Activated naive CD4-positive, alpha-beta T cell treated with anti-CD3 and anti-CD28 coated beads, Interleukin-2, amount 50 U/mL, for 16 hours (primary cell): ENCODE measurements at places on chromosomes 2 and 18.

DNA sequence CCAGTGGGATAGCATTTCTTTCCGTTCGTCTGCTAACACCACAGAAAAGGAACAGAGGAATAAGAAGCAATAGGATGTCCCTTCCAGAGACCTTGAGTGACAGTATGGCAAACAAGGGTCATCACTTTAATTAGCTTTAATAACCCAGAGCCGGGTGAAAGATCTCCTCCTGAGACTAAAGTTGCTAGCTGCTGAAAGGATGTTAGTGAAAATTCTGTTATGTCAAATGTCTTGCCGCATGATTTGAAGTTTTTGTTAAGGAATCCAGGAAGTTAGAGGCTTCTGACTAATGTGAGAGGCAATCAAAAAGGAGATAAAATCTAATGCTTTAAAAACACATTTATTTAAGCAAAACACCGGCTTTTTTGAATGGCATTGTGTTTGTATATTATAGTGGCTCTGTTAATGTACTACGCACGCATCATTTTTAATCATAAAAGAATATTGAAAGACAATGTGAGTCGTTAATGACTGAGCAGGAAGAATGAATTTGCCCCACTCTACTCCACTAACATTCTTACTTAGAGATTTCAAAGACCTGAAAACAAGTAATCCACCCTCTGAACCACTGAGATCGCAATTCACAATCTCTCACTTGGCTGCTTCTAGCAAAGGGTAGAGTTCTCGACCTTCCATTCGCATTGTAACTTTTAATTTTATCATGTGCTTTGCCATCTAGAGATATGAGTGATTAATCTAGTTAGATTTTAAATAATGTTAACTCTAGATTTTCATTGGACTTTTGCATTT, 536.6 kb downstream of the LRRTM4 start:
- DNase-seq = no peak

- no peak for DNase-seq
These were observed 171.9 kb downstream of the FMNL2 start for GRCh38 chr2:152506843-152507242.

DNA sequence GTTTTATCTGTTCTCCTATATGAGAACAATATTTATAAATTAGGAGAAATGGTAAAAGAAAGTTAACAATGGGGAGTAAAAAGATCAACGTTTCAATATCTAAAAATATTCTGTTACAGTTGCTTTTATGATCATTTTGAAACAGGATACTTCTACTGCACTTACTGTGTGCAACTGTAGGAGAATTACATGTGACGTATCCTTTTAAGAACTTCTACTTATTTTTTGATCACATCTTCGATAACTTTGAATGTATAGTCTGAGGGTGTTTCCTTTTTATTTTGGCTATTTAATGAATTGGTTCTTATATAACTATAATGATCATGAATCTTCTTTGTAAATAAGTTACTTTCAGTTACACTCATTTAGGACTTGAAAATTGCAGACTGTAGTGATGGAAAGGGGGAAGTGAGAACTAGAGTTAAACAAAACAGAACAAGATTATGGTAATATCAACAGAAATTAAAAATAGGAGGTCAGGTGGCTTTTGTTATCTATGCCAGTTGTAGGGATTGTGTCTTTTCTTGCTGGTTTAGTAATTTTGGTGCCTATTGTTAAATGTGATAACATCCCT, 109.9 kb downstream of the MSTN start:
- DNase-seq = no peak

- no peak for DNase-seq
These were observed 111.0 kb downstream of the RBM43 start for GRCh38 chr2:151150331-151151320.

DNA sequence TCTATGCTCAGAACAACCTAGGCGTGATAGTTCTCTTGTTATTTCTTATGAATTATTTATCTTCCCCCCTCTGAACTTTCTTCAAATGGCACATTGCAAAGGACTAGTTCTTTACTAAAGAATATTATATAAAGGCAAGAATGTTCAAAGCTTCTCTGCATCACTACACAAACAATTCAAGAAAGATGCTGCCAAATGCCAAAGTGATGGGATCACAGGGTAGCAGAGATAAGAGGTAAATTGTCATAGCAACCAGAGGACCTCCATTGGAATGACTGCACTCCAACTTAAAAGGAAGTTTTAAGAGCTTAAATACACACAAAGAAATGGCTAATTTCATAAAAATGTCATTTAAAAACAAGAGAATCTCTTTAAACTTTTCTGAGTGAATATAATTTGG, 72.8 kb downstream of the AQP4 start:
- DNase-seq = no peak

DNA sequence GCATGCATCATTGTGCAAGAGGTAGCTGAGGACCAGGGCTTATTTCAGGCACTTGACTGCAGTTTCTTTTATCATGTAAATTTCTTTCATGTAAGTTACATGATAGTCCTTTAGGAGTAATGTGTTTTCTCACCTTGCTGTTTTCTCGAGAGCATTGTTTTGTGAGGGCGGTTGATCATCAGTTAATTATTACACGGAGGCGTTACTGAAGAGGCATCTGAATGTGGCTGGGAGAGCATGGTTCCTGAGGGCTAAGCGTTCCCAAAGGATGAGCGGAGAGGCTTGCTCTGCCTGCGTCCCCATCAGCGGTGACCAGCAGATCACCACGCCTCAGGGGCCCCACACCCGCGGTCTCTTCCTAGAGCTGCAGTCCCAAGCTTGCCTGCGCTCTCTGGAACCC, 156.1 kb upstream of the NFATC1 start:
- no peak for DNase-seq

- no peak for DNase-seq
These were observed 292.7 kb downstream of the RNF144A start for GRCh38 chr2:7209757-7210555.

GRCh38 chr2:181678861-181679543, 1.3 kb downstream of the NEUROD1 start:
- no peak for DNase-seq

DNA sequence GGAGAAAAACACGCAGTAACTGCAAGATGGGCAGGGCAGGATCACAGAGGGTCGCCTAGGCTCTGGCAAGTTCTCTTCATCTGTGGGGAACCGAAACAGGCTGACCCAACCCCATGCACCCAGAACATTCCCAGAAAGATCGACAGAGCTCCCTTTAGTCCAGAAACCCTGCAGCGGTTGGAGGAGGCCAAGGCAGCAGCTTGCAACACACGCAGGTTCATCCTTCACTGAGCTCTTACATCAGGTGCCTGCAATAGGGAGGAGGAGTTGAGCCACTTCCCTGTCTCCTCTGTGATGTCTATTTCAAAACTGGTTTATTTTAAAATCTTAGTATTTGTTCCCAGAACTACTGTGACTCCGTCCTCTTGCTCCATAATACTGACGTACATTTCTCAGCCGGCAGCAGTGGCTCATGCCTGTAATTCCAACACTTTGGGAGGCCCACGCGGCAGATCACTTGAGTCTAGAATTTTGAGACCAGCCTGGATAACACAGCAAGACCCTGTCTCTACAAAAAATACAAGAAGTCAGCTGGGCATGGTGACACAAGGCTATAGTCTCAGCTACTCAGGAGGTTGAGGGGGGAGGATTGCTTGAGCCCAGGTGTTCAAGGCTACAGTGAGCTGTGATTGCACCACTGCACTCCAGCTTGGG, 11.5 kb upstream of the SLC11A1 start:
- no peak for DNase-seq

GRCh38 chr2:197209742-197210408, 100.7 kb downstream of the ANKRD44 start:
- DNase-seq = peak; percentile 31

- no peak for DNase-seq
These were observed 237.5 kb downstream of the PHLPP1 start for GRCh38 chr18:62952807-62953206.

GRCh38 chr2:224769489-224769888, 53.3 kb upstream of the CCDC195 start:
- no peak for DNase-seq

GRCh38 chr2:193935114-193935513, 1721.9 kb upstream of the SLC39A10 start:
- no peak for DNase-seq

DNA sequence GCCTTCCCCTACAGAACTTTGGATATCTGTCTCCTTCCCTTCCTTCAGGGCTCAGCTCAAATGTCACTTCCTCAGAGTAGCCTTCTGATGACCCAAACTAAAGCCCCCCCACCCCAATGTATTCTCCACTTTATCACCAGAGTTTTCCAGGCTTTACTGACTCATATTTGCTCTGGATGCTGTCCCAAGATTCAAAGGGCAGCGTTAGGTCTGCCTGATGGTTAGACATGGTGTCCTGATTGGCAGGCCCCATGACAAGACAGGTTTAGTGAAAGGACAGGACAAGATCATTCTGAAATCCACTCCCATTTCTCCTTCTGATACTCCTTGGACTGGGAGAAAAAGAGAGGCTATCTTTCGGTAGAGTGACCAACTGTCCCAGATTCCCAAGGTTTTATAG, 22.6 kb upstream of the RPIA start:
- DNase-seq = no peak

DNA sequence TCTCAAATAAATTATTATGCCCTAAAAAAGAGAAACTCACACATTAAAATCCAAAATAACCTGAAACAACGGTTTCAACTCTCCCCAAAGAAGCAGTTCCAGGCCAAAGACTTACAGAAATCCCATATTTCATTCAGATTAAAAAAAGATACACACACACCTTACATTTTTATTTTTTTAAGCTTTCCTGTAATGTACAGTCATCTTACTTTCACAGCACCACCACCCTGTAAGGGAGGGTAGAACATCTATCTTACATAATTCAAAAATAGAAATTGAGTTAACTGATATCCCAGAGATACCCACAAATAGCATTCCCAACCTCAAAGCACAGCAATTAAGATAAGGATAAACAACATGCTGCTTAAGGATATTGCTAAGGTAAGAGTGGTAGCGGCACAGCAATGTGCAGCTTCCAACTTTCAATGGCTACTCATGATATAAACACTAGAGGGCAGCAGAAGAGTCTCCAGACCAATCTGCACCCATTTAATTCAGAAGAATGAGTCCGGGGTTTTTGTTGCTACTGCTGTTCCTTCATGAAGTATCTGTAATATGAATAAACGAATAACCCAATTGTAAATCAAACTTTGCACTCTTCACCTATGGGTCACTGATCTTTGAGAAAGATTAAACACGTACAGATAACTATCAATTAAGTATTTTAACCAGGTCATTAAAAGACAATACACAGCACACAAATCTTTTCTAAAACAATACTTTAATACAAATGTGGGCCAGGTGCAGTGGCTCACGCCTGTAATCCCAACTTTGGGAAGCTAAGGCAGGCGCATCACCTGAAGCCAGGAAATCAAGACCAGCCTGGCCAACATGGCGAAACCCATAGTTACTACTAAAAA, 11.3 kb downstream of the GFPT1 start:
- no peak for DNase-seq

DNA sequence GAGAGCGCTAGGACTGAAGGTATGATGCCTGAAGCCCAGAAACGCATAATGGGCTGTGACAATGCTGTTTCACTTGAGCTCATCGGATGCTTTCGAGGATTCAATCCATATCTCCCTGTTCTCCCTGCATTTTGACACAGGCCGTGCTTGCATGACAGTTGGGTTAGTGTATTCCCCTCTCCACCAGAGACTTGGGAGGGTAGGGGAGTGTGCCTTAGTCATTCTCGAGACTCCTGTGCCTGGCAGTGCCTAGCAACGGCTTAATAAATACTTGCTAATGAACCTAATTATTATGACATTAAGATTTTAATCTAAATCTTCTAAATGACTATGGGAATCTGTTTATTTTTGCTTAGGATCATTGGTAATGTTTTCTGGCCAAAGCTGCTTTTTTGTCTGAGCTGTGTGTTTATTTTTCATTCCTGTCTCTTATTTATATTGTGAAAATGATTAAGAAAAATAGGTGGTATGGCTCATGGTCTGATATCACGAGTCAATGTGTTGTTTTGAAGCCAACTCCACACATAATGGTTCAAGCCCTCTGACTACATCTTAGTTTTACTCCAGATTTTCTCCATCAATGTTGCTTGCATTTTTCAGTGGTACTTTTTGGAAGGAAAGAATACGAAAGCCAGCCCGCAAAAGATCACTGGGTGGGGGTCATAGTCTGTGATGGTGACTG, 61.3 kb downstream of the NEDD4L start:
- DNase-seq = no peak

- DNase-seq = no peak
These were observed 892 bp downstream of the CELF4 start for GRCh38 chr18:37564711-37565100.
